ENCODE measurements at places on chromosomes 3 and 15.

DNA sequence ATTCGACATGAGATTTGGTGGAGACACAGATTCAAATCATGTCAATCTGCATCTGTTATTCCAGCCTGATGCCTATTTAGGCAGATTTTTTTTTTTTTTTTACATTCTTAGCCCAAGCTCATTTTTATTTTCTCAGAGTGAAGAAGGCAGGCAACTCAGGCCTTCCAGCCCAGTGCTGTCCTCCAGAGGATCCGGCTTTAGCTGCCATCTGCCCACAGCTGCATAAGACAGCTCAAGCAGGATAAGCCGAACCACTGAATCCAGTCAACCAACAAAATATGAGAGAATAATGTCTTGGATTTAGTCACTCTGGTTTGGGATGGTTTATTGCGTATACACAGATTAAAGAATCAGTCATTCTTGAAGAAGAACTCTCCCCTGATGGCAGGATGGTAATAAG is 19.9 kb upstream of the COLQ start:
- DNase-seq: no peak

GRCh38 chr15:39269352-39269751 is 311.5 kb upstream of the THBS1 start:
- no peak for DNase-seq

GRCh38 chr3:86658876-86659275 is 332.1 kb downstream of the VGLL3 start:
- DNase-seq: peak; percentile 1

DNA sequence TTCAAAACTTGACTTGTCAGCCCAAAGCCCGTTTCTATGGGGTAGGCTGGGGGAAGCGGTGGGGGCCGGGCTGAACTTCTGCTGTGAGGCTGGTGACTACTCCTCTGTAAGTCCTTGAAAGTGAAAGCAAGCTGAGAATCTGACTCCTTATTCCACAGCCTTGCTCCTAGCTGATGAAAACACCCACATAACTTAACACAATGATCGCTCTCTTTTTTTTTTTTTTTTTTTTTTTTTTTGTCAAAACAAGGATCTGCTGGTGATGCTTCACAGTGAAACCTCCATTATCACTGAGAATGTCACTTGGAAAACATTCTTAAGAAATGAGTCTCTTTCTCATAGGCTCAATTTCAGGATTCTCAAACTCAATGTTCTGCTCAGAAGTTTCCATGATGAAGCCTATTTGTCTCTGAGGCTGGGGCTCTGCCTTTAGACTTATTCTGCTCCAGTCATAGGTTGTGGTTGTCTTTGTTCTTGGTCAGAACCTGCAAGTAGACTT is 31.4 kb upstream of the TKT start:
- DNase-seq: peak; percentile 38

- DNase-seq: no peak
Observed at GRCh38 chr3:12972781-12973702, 100.2 kb downstream of the IQSEC1 start.

GRCh38 chr15:86676002-86676401 is 596.3 kb downstream of the AGBL1 start:
- DNase-seq: no peak

DNA sequence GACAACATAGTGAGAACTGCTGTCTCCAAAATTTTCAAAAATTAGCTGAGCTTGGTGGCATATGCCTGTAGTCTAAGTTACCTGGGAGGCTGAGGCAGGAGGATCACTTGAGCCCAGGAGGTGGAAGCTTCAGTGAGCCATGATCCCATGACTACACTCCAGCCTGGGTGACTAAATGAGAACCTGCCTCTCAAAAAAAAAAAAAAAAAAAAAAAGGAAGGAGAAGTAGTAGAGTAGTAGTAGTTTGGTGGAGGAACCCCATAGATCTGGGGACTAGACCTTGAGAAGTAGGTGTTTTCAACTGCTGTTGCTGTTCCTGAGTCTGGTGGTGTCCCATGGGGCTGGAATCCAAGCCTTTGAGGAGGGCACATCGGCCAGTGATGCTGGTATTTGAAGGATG is 38.4 kb upstream of the UBE2E2 start:
- no peak for DNase-seq

- DNase-seq: no peak
Observed at GRCh38 chr3:161745741-161746140, 249.1 kb downstream of the OTOL1 start.

GRCh38 chr3:52792961-52793695 is 1.5 kb upstream of the ITIH3 start:
- peak; percentile 48 for DNase-seq

GRCh38 chr3:178436773-178437172 is 99.5 kb upstream of the KCNMB2 start:
- peak; percentile 87 for DNase-seq

DNA sequence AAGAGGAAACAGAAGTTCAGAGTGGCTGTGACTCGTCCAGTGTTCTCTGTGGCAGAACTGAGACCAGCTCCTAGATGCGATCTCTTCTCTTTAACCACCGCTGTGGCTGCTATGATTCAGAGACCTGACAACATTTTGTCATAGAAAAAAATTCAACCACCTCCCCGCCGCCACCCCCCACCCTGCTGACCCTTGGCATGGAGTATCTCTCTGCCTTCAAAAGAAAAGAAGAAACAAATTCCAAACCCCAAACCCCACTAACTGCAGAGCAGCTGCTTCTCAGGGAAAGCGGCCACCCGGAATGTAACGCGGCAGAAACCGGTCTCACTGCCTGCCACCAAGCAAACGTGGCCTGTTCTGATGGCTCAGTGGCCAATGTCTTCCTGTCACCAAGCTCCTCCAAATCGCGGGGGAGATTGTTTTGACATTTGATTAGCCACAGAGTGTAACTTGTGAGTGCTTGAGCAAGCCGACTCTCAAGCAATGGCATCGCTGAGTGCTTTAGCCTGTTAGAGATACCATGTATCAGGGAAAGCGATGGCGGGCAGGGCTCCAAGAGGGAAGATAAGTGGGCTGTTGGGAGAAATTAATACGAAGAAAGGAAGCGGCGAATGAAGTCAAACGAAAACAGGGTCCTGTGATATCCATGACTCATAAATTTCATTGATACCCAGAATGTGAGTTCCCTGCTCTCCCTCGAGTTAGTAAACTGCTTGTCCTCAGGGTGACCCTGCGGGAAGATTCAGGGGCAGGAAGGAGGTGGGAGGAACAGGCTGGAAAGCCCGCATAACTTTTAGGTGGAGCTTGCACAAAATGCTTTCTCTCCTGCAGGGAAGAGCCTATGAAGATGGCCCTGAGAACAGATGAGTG is 44.8 kb upstream of the TLE3 start:
- no peak for DNase-seq

- DNase-seq: peak; percentile 32
Observed at GRCh38 chr3:150114873-150115540, 144.3 kb upstream of the PFN2 start.

DNA sequence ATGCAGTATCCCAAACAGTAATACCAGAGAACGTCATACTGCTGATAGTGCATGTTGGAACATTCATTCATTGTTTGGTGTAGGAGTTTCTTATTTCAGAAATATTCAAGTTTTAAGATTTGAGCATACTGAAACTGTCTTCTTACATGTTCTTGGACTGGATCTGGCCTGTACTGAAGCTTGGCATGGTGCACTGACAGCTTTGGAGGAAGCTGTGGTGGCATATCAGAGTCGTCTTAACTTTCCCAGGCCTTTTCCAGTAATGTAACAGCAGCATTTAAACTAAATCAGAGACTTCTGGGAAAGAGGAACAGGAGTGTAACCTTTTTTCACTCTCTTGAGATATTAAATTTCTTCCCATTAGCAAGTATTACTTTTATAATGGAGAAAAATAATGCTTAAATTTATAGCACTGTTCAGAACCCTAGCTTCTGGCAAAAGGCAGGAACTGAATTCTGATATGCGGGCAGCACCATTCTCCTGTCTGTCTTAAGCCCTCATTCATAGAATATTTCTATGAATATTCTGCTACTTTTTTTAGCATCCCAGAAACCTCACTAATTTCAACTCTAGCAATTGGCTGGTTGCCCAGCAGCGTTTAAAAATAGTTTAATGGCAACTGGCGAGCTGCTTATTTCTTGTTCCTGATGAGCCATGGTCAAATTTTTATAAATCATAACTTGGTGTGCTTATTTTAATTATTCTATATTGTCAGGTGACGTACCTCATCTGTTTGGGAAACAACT is 31.1 kb downstream of the DNAJC13 start:
- peak; percentile 47 for DNase-seq

- no peak for DNase-seq
Observed at GRCh38 chr3:9244495-9245183, 4.8 kb downstream of the SRGAP3 start.

GRCh38 chr15:78872972-78873792 is 492 bp downstream of the MORF4L1 start:
- DNase-seq: peak; percentile 90

DNA sequence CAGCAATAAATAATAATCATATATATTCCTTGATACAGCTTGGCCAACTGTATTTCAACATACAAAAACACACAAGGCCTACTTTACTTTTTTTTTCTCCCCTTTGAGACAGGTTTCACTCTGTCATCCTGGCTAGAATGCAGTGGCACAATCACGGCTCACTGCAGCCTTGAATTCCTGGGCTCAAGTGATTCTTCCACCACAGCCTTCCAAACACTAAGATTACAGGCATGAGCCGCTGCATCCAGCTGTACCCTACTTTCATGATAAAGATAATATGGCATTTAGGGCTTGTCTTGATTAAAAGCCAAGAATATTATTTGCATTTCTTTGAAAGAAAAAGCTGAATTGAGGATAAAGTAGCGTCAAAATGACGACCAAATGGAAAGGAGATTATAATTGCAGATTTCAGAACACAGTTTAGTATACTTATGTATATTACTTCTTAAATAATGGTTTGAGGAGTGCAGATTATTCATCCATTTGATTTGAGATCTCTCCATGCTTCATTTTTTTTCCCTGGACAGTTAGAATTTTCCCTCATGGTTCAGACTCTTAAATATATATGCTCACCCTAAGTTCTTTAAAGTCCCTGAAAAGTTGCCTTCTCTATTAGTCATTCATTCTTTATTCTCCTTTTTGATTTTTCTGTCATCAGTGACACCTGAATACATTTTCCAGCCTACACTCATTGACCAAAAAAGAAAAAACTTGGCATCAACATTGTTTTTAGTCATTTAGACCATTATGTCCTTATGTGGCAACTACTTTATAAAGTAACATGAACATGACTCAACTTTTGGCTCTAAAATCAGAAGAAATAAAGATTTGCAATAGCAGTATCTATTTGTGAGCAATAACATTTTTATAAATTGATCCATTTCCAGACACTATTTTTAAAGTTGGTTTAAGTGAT is 48.5 kb upstream of the MLF1 start:
- DNase-seq: peak; percentile 73

DNA sequence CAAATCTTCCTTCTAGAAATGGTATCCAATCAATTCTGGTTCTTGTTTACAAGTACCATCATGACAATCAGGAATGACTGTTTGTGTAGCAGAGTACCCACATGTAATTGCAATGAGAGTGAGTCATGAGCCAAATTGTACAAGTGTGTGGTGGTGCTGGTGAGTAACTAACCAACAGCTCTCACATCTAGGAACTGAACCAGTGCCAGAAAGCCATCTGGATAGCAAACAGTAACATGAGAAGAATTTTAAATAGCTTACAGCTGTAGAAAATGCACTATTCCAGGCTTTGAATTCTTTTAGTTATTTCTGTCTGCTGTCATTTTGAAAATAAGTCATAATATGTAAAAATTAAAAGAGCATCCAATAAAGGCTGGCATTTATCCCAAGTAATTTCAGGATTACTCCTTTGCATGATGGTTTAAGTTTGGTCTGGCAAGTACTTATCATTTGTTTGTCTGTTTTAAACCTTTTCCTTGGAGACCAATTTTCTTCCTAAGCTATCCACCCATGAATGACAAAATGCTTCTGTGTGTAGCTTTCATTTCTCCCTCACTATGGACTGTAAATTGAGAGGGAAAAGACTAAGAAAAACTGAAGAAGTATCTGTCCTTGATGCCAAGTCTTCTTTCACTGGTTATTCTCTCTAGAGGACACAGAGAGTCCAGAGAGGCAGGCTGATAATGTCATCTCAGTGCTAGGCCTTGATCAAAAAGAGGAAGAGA is 60.0 kb downstream of the PIK3CB start:
- peak; percentile 100 for DNase-seq

GRCh38 chr3:188294823-188295487 is 141.0 kb downstream of the LPP start:
- peak; percentile 96 for DNase-seq

GRCh38 chr15:75786575-75786947 is 56.7 kb upstream of the UBE2Q2 start:
- DNase-seq: no peak

DNA sequence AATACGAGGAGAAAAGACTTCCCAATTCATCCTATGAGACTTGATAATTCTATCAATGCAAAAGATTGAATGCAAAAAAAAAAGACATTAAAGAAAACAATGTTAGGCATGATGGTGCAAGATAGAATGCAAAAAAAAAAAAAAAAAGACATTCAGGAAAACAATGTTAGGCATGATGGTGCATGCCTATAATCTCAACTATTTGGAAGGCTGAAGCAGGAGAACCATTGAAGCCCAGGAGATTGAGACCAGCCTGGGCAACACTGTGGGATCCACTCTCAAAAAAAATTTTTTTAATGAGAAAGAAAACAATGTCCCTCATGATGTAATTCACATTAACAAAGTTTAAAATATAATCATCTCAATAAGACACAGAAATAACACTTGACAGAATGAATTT is 75.9 kb downstream of the MYO9A start:
- peak; percentile 18 for DNase-seq

DNA sequence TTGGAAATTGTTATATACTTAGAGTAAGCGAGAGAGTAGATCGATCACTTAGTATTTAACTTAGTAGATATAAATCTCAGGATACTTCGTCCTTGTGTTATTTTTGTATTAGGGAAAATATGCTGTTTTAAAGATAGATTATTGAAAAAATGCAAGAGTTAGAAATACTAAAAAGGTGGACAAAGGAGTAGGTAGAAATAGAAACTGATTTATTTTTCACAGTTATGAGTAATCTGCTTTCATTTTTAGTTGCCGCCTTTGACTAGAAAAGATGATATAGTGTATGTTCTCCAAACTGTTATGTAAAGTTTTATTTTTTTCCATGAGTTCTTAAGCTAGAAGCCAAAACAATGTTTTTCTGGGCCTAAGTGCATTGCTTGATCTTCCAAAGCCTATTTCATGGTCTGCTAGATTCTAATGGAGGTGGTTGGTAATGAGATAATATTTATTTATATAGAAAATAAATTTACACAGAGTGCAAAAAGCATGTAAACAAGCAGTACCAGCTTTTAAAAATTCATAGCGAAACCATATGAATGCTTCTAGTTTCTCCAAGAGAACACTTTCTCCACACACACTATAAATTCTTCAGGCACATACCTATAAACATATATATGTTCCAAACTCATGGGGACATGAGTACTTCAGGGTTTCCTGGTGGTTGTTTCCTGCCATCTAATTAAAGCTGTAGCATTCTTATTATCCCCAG is 61.1 kb downstream of the DIPK2A start:
- no peak for DNase-seq

DNA sequence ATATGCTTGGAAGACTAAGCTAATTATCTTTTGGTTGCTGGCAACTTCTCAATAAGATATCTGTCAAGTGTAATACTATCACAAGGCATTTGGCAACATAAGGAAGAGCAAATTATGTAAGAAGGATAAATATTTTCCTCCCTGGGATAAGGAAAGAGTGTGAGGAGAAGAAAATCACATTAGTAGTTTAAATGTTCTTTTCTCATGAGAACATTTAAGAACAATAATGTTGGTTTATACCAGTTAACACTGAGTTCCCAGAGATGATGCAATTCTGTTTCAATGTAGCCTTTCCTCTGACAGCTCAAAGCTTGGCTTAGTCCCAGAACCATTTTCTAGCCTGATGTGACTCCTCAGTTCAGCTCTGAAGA is 66.1 kb upstream of the NPHP3 start:
- DNase-seq: peak; percentile 92

- peak; percentile 1 for DNase-seq
Observed at GRCh38 chr3:89560568-89560967, 453.1 kb downstream of the EPHA3 start.

Measured in AG10803 (cell line).